ENCODE measurements at places on chromosomes 4 and X.

GRCh38 chr4:66023061-66023460, 352.8 kb upstream of the EPHA5 start:
- DNase-seq: no peak

- DNase-seq: no peak
Measured at GRCh38 chrX:151183912-151184565, 7.7 kb downstream of the GPR50 start.

DNA sequence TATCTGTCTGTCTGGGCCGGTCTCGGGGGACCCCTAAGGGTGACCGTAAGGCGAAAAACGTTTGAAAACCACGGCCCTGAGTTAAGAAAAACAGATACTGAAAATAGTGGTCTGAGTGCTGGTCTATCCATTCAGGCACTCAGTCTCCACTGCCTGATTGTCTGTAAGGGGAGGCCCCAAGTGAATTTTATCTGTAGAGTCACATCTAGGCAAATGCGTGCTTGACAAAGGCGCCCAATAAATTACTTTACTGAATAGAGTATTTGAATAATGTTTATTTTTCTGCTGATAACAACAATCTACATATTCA, 465 bp downstream of the HNRNPH2 start:
- no peak for DNase-seq

DNA sequence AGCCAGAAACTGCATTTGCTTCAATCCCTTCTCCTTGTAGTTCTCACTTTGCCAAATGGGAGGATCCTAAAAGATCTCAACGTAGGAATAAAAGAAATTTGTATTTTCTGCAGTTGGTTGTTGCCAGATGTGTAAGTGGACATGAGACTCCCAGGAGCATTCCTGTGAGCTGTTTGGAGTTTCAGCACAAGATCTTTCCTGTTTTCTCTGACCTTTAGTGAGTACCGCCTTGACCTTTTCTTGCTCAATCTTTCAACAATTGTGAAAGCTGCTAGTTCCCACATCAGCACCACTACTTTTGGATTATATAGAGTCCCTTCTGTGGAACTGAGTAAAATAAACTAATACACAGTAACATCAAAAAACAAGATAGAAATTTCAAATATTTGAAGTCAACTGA, 683.8 kb upstream of the PABPC4L start:
- DNase-seq: no peak

DNA sequence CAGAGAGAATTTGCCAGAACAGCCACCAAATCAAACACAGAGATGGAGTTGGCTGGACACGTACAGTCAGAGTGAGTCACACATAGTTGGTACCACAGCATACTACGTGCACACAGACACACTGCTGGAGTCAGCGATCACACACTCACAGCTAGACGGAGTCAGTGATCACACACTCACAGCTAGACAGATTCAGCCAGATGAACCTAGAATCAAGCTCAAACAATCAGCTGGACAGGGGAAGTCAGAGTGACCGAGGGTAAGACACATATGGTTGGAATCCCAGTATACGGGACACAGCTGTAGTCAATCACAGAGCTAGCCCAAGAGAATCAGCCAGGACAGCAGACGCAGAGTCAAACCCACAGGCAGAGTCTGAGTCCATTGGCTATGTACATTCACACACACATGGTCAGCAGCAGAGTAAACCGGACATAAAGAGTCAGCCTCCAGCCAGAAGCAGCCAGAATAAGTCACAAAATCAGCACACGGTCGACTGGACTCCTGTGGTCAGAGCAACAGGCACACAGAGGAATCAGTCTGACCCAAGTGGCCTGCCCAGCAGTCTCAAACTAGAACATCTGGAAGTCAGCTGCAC, 4.6 kb downstream of the SLC38A5 start:
- no peak for DNase-seq

DNA sequence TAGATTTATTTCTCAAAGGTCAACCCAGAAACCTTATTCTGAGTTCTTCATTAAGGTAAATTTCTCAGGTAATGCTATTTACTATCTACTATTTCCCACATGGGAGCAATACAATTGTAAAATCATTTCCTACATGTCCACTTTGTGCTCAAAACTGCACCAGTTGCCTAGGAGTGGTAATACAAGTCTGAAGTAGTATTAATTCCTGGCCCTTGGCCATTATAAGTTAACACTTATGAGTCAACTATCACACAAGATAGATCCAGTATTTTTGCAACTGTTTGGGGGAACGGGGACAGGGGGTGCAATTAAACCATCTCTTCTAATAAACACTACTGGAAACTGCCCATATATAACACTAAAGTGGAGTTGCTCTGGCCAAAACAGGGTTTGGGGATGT, 48.9 kb downstream of the ACSL4 start:
- no peak for DNase-seq

DNA sequence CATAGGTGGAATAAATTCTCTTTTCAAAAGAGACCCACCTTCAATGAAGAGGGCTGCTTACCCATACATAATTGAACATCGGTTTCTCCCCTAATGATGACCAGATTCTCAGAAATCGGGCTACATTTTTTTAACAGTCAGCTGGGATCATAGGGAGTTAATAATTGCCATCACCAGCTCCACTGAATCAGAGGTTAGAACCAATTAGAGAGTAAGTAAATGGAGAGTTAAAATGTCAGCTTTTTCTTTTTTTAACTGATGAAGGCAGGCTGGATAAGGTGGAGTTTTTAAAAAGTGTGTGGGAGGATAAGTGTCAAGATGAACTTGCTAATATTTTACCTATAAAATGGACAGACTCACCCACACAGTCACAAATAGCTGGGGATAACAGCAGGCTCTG, 584.5 kb upstream of the NR3C2 start:
- no peak for DNase-seq

GRCh38 chr4:54104907-54105306, 4.9 kb downstream of the GSX2 start:
- no peak for DNase-seq

DNA sequence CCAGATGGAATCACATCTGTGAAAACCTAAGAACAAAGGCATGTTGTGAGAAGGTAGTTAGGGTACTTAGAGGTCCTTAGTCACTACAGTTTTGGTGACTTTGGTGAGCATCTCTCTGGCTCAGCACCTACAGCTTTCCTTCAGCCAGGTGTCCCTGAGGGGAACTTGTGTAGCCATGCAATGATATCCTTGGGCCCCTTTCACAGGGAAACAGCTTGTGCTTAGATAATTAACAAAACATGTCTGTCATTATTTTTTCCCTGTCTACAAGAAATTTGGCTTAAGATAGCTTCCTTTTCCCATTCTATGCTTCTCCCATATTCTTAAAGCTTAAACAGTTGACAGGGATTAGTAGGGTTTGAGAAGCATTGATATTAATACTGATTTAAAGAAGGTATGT, 63.8 kb downstream of the SLC4A4 start:
- DNase-seq: no peak

GRCh38 chrX:22922961-22923360, 76.8 kb upstream of the DDX53 start:
- no peak for DNase-seq

- DNase-seq: no peak
Measured at GRCh38 chr4:186543206-186543605, 12.2 kb downstream of the MTNR1A start.

DNA sequence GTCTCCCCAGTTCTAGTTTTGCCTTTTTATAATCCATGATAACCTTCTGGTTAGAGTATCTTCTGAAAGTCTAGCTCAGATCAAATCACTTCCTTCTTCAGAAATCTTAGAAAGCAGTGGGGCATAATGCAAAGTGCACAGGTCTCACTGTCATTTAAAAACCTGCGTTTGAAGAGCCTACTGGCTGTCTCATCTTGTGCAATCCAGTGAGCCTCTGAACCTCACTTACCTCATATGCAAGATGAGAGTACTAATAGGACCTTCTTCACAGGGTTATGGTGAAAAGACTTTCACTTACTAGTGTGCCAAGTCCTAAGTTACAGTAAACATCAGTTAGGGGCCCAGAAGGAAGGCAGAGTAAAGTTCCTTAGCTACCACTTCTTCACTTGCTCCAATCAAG, 131.4 kb downstream of the ENOX2 start:
- DNase-seq: no peak

DNA sequence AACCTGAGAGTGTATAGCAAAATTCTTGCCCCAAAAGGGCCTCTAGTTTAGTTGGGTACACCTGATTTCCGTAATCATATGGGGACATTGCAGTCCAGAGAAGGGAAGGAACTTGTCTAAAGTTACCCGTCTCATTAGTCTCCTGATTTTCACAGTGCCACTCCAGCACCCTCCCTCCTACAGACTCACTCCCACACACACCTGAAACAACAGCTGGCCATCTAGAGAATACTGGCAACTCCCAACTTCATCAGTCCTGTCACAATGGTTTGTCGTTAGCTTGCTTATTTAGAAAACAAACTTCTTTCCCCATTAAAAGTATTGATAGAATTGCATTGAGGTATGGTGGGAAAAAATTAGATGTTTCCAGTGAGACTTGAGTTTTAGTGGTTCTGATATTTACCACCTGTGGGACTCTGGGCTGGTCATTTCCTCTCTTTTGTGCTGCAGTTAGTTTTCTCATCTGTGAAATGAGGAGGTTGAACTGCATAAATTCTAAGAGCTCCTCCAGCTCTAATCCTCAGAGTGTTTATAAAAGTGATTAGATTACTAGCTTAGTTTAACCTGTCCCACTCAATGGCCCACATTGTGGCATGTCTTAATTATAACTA, 1.7 kb downstream of the IL13RA1 start:
- DNase-seq: no peak

DNA sequence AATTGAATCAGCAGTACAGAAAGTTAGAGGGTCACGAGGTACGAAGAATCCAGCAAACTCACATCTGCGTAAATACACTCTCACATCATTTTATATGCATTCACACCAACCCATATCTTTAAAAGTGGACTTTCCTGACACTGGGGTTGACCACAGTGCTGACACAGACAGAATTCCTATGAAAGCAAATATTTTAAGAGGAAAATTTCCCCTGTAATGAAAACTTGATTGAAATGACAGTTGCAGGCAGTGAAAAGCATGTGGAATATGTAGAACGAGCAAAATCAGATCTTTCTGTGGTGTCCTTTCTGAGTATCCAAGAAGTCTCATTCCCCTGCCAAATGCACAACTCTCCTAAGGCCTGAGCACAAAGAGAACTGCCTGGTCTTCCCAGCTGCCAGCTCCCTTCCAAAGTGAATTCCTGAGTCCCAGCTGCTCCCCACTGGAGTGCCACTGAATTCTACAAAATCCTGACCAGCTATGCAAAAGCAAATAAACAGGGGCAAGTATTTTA, 50.5 kb upstream of the FAM9C start:
- no peak for DNase-seq

GRCh38 chr4:184396570-184397515, 77.5 kb downstream of the IRF2 start:
- no peak for DNase-seq

Measured in NCI-H1092 (cell line).